Left kidney (tissue), 8 donors: ENCODE measurements at places on chromosomes 4 and X. TPM values are rescaled to one million over a fixed set of nuclear protein-coding genes. Genes with fewer than 3 reads are reported as not detected.

The CCDC120 gene
- polyA plus RNA-seq, result 11.7 TPM

GRCh38 chr4:48258845-48259397 lies 10.7 kb downstream of the TEC start:
- DNase-seq, result no peak

DNA sequence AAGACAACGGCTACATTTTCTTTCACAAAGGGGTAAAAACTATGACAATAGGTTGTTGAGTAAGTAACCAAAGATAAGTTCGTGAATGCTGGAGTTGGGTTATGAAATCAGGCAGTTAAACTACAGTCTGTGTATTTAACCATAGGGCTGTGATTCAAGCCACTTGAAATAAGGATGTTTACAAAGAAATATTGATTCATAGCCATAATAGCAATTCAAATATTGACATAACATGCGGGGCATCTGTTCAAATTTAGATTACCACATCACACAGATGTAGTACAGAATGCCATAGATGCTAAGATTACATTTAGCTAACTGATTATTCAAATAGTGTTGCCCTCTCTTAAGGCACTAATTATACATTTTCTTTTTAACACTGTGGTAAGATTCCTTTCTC lies 364.1 kb downstream of the FSTL5 start:
- DNase-seq, result no peak

- DNase-seq, result no peak
These were observed 94.9 kb upstream of the WDR17 start for GRCh38 chr4:175970724-175971123.

- DNase-seq, result peak; percentile 59
These were observed 1.2 kb downstream of the GABRB1 start for GRCh38 chr4:47032405-47033106.

GRCh38 chrX:3345281-3346191 lies 916 bp downstream of the MXRA5 start:
- peak; percentile 59 for DNase-seq

GRCh38 chrX:100478714-100479306 lies 68.7 kb upstream of the PCDH19 start:
- DNase-seq, result no peak

- no peak for DNase-seq
These were observed 14.2 kb downstream of the ZNF81 start for GRCh38 chrX:47850901-47851300.

The GAGE12J gene
- not detected for polyA plus RNA-seq

GRCh38 chrX:42837101-42837726 lies 59.3 kb upstream of the PPP1R2C start:
- DNase-seq, result no peak

GRCh38 chrX:14903891-14904290 lies 30.7 kb downstream of the MOSPD2 start:
- no peak for DNase-seq

- DNase-seq, result no peak
These were observed 17.5 kb upstream of the NEIL3 start for GRCh38 chr4:177292171-177292570.

DNA sequence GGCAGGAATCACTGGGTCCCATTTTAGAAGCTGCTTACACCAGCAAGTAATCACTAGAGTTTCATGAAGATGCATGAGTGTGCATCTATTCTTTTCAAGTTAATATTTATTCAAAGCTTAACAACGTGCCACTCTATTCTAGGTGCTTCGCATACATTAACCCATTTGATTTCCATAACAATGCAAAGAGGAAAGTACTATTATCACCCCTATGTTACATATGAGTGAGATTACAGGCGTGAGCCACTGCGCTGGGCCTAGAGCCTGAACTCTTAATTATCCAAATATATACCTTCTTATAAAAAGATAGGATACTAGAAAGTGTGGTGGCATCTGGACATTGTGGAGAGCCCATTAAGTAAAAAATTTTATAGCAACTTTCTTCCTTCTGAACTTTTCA lies 65.4 kb downstream of the CXCL13 start:
- no peak for DNase-seq

The NPNT gene
- 199 TPM for polyA plus RNA-seq

DNA sequence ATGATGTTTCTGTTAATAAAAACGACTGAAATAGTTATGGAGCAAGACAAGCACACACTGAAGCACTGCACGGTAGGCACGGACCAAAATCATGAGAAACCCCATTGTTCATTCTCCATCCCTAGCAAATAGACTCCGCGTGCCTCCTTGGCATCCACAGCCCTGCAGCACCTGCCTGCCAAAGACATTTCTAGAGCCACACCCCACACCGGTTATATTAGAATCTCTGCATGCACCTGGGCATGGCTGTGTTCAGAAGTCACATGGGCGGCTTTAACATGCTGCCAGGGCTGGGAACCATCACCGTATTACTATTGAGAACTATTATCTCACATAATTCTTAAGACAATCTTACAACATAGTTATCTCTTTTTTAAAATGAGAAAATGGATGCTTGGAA lies 5.9 kb downstream of the PDLIM3 start:
- no peak for DNase-seq

GRCh38 chr4:118400356-118400755 lies 47.6 kb upstream of the PRSS12 start:
- DNase-seq, result no peak

DNA sequence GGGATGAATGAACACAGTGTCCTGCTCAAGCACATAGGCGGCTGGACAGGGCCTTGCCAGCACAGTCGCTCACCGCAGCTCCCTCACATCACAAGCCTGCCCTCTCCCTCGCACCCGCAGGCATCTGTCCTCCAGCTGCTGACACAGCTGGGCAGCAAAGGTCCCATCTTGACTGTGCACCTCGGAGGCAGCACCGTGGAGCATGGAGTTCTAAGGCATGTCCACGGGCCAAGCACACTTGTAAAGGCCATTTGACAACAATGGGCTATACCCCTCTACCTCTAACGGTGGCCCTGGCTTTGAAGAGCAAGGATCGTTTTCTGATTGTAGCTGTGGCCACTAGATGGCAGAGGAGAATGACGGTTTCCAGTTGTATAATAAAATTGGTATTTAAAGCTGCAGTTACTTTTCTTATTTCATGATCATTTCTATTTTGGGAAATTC lies 53.8 kb downstream of the APLN start:
- DNase-seq, result no peak

- no peak for DNase-seq
These were observed 56.4 kb downstream of the SPOCK3 start for GRCh38 chr4:167177925-167178324.

- DNase-seq, result no peak
These were observed 73.7 kb downstream of the TAF1 start for GRCh38 chrX:71439896-71440295.

DNA sequence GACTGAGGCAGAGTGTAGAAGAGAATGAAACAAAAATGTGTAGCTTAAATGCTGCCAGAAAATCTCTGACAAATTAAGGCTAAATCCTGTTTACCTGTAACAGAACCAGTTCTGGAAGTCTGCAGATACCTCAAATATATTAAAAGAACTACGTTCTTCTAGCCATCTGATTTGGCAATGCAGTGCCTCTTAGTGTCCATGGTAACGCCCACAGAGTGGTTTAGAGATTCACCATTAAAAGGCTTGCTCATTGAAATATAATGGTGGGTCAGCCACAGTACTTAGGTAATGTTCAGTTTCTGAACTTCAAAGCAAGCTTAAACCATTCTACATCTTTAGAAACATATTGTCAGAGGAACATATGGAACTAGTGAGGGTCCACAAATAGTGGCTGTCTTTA lies 23.2 kb upstream of the LUZP4 start:
- DNase-seq, result no peak

DNA sequence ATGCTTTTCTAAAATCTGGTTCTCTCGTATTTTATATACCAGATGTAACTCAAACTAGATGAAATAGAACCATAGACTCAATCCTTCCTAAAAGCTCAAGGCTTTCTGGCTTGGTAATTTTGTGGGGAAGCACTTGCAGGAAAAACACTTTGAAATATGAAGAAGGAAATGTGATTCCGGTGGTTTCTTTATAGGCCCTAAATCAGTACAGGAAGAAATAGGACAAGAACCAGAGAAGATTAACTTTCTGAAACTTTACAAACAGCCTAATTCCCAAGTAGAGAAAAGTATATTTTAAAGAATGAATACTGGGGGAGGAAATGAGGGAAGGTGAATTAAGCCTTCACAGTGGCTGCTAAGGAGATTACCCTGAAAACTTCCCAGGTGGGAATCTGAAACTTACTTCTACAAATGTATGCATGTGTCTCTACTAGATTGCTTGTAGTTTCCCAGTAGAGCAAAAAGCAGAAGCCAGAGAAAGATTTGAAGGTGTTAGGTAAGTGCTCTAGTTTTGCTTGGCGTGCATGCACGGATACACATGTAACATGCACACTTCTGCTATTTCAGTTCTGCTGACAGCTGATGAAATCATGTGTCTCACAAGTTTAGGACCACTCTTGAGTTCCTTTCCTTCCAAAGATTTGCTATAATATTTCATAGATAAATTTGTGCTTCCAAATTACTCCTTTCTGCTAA lies 92.1 kb downstream of the AFF1 start:
- no peak for DNase-seq

GRCh38 chr4:165560941-165561340 lies 182.1 kb downstream of the CPE start:
- DNase-seq, result no peak

- DNase-seq, result no peak
These were observed 178.4 kb downstream of the MGST2 start for GRCh38 chr4:139844057-139844456.

The CT45A1 gene
- polyA plus RNA-seq, result not detected

- DNase-seq, result no peak
These were observed 29.5 kb upstream of the TAPT1 start for GRCh38 chr4:16255730-16256129.

The MAGEC1 gene
- not detected for polyA plus RNA-seq

DNA sequence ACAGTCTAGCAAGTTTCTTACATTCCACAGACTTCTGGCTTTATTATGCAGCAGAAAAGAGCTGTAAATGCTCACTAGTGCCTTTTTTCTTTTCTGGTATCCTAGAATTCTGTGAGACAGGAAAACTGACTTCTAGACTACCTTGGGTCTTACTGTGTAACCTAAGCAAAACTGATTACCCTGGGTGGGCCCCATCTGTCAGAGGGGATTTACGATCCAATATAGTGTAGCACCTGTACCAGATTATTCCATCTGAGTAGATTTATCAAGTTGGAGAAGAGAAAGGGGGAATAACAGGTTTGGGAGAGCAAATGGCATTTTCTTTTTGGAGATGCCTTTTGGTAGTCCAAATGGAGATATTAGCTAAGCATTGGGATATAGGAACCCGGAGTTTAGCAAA lies 46.7 kb downstream of the FSTL5 start:
- DNase-seq, result no peak

The MID1IP1 gene
- 14.0 TPM for polyA plus RNA-seq
